ENCODE measurements at places on chromosomes 12 and 14.
A peak's percentile ranks its signal among the peaks of the same experiment; 100 is the strongest.

DNA sequence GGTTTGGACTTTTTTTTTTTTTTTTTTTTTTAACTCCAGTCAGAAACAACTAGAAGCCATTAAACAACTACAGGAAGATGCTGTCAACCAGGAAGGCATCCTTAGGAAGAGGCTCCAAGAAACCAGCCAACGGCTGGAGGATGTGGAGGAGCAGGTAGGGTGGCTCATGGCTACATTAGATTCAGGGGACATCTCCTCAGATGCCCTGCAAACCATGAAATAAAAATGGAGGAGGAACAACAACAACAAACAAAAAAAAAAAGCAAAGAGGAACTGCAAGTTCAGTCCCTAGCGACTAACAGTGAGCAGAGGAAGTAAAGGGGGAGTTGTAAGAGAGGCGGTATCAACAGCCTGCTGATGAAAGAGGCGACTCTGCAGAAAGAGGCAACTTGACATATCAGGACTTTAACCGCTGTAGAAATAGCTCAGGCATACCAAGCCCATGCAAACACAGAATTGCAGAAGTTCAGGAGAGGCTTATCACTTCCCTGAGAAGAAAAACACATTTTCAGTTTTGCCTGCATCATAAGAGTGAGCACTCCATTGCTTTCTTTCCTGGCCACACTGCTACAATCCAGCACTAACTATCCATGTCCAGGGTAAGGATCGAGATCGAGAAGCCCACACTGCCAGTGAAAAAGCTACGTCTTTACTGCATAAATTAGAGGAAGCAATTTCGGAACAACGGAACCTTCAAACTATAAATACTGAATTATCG, 103.5 kb upstream of the BCAT1 start:
- peak; percentile 16 for DNase-seq

DNA sequence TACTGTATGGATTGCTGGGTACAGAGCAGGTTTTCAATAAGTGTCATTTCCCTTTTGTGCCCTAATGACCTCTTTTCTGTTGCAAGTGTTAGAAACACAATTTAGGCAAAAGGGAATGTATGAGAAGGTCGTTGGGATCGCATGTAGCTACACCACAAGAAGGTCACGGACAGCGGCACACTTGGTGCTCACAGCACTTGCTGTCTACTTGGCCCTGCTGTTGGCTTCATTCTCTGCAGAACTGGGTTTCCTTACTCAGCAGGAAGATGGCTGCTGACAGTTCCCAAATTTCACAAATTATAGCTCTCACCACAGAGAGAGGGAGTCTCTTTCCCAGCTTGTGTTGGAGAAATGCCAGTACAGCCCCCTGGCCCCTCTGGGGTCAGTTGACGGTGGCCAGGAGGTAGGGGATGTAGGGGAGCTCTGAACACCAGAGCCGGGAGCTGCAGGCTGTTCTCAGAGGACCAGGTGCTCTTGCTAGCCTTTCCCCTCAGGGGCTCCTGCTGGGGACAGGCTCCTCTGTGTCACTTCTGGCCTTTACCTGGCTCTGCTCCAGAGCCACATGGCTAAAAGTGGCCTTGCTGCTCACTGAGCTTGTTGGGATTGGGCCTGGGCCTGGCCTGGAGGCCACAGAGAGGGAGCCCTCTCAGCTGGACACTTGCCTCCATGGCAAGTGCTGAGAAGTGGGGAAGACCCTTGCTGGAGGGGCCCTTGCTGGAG, 50.9 kb upstream of the BCL7A start:
- no peak for DNase-seq

DNA sequence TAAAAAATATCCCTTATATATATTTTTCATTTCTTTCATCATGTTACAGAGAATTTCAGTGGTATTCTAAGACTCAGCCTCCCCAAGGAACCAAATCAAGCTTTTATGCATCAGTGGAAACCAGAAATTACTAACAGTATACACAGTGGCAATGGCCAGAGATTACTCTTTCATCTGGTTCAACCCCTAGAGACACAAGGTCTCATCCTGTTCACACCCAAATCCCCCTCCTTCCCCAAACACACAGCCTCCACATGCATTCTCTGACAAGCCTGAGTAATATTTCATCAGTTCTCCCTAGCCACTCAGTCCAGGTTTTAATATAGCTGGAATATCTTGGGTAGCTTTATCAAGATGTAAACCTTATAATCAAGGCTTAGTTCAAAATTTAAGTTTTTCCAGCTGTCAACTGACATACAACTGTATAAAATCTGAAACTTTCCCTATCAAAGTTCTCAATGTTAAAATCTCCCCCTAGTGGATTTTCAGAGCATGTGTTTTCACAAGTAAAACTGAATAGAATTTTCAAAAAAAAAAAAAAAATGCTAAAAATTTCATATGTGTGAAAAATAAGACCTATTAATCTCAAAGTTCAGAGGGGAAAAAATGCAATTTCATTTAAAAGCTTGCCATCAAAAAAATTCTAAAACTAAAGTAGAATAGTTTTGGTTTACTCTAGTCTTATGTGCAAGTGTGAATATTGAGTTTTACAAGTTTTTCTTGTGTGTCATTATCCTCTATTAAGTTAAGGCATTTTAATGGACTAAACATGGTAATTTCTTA, 10.5 kb upstream of the SSTR1 start:
- DNase-seq = no peak

- no peak for DNase-seq
Measured at GRCh38 chr12:132776816-132777568, 15.4 kb upstream of the ANKLE2 start.

DNA sequence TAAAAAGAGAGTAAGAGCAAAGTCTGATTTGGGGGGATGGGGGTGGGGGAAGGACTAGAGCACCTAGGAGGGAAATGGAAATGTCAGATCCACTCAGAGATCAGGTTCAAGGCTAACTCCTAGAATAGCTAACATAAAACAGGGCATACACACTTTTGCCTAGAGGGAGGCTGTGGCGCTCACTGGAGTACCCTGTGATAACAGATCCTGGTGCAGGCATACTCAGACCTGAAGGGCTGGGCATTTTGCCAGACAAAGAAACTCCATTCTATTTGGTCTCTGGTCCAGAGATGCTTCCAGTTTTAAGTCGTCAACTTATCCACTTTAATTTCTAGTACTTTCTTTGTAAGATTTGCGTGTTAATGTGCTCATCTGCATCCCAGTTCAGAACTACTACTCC, 5.8 kb downstream of the CTDSP2 start:
- no peak for DNase-seq

DNA sequence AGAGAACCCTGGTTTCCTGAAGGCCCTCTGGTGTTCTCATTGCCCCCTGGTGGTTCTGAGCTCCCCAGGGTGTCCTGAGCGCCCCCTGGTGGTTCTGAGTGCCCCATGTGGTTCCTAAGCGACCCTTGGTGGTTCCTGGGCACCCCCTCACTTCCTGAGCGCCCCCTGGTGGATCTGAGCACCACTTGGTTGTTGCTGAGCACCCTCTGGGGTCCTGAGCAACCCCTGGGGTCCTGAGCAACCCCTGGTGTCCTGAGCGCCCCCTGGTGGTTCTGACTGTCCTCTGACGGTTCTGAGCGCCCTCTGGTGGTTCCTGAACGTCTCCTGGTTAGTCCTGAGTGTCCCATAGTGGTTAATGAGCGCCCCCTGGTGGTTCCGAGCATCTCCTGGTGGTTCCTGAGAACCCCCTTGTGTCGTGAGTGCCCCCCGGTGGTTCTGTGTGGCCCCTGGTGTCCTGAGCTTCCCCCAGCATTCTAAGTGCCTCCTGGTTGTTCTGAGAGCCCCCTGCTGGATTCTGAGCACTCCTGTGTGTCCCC, 568.3 kb downstream of the TMEM121 start:
- no peak for DNase-seq

- no peak for DNase-seq
Measured at GRCh38 chr14:58777541-58777979, 139.8 kb downstream of the DACT1 start.

- DNase-seq = no peak
Measured at GRCh38 chr14:93068711-93069110, 47.0 kb downstream of the ITPK1 start.

DNA sequence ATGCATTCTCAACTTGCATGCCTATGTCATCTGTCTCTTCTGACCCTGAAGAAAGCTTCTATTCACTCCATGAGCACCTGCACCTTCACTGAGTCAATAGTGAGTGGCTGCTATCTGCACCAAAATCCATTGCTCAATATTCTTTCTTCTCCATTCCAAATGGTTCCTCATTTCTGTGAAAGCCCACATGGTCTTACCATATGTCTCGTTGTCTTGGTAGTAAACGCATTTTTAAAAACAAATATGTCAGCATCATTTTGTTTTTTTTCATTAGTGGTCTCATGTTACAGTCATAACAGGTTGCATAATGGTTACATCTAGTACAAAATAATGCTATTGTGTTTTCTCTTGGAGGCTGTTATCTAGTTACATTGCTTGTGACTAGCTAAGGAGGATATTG, 106.9 kb upstream of the CPM start:
- no peak for DNase-seq

DNA sequence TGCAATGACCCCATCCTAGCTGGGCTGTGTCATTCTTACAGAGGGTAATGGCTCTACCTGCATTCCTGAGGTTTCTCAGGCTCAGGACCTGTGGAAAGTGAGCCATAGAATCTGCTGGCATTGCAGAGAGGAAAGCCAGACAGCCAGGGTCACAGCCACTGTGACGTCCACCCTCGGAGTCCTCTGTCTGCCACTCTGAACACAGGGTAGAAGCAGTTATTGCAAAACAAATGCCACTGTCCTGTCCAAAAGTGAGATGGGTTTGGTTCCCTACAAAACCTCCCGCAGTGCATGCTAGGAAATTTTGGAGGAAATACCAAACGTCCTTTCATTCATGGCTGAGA, 37.8 kb downstream of the TNFAIP2 start:
- DNase-seq = no peak
